CD4-positive, alpha-beta T cell treated with Interleukin-10 for 1 hour (primary cell): ENCODE measurements at places on chromosomes 12 and 14.
A peak's percentile ranks its signal among the peaks of the same experiment; 100 is the strongest.

DNA sequence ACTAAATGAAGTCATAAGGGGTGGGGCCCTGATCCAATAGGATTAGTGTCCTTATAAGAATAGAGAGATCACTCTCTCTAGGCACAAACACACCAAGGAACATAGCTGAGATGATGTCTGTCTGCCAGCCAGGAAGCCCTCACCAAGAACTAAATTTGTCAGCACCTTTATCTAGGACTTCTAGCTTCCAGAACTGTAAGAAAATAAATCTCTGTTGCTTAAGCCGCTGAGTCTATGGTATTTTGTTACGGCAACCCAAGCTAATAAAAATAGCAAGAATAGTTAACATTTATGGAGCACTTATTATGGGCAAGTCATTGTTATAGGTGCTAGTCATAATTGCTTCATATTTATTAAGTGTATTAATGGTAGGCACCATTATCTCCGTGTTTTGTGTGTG lies 249.6 kb downstream of the MSRB3 start:
- no peak for DNase-seq

- DNase-seq, result peak; percentile 36
Observed at GRCh38 chr14:21505012-21505553, 6.1 kb downstream of the METTL3 start.

- no peak for DNase-seq
Observed at GRCh38 chr12:13177906-13178305, 18.6 kb upstream of the EMP1 start.

- DNase-seq, result no peak
Observed at GRCh38 chr12:121516437-121517011, 64.3 kb downstream of the KDM2B start.

GRCh38 chr14:105216490-105217247 lies 31.7 kb upstream of the BTBD6 start:
- DNase-seq, result no peak

DNA sequence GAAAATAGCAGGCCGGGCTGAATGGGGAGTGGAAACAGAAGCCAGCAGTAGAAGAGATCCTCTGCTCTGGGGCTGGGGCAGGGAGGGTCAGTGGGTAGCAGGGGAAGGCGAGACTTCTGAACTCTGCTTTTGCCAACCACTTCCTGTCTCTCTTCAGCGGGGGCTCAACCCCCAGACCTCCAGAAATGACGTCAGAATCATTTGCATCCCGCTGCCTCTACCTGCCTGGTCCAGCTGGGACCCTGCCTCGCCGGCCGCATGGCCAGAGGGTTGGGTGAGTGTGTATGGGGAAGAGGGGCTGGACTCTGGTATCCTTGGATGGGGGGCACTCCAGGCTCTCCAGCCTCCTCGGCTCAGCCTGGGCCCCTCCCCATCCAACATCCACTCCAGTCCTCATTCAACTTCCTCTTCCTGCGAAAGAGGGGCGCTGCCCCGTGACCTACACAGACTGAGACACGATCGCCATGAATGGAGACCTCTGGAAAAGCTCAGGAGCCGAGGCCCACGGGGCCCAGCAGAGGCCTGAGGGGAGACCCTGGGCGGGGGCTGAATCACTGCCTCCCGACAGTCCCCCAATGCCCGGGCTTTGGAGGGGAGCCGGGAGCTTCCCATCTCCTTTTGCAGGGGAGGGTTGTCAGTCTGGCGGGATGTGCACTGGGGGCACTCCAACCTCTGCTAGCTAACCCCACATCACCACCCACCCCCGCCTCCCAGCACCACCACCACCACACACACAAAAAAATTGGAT lies 458 bp upstream of the HOXC4 start:
- peak; percentile 42 for DNase-seq

- no peak for DNase-seq
Observed at GRCh38 chr12:132518354-132518992, 28.5 kb downstream of the FBRSL1 start.

GRCh38 chr14:99590746-99591555 lies 13.1 kb downstream of the CCDC85C start:
- DNase-seq, result no peak

- no peak for DNase-seq
Observed at GRCh38 chr12:72511498-72511897, 239.3 kb downstream of the TRHDE start.

DNA sequence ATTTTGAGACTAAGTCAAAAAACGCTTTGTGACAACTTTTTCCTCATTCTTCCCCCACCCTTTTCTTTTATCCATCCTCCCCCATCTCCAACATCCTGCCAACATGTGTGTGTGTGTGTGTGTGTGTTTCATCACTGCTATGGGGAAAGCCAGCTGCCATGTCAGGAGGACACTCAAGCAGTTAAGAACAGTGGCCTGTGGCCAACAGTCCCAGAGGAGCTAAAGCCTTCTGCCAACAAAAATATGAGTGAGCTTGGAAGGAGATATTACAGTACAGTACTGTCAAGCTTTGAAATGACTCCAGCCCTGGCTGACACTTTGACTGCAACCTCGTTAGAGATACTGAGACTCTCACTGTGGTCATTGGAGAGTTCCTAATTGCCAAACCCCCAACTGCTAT lies 5.0 kb upstream of the CSRP2 start:
- DNase-seq, result no peak

DNA sequence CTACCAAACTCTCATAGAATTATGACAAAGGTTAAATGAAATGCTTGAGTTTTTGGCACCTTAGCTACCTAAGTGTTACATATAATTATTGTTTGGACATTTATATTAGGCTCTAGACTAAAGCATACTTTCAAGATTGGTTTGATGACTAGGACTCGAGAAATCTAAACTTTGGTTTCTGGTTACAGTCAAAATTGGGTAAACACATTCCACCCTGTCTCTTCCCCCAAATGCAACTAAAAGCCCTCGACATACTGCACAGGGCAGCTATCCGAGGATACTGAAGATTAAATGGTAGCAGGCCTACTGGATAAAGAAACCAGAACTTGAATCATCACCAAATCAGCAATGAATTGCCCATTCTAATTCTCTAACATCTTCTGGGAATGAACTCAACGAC lies 369.1 kb downstream of the PRKD1 start:
- no peak for DNase-seq

DNA sequence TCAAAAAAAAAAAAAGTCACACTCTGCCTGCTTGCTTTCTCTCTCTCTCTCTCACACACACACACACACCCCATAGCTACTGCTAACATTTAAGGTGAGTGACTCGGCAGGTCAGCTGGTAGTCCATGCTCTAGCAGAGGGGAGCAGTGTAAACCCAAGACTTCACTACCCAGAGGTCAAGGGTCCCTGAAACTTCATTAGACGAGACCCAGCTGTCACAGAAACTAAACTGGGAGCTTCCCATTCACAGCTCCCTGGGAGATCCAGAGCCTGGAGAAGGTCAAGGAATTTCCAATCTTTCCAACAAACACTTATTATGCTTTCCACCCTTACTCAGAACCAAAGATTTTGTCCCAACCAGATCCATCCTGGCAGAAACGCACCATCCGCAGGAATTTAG lies 33.2 kb downstream of the CKAP4 start:
- DNase-seq, result no peak

DNA sequence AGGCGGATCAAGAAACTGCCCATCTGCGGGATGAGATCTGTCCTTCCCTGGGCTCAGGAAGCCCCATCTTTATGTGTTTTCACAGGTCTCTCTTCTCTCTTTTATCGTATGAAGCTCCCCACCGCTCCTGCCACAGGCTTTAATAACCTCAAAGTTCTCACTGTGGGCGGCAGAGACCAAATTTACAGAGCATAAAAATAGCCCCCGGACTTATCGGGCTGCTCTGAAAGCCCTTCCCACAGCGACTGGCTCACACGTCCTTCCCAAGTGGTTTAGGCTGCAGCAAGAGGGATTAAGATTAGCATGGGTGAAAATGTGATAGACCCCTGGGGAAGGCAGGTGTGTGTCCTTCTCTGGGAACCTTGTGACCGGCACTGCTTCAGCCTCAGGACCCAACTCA lies 47.8 kb downstream of the TESC start:
- peak; percentile 8 for DNase-seq

GRCh38 chr12:101671157-101671791 lies 26.2 kb upstream of the CHPT1 start:
- DNase-seq, result peak; percentile 44

DNA sequence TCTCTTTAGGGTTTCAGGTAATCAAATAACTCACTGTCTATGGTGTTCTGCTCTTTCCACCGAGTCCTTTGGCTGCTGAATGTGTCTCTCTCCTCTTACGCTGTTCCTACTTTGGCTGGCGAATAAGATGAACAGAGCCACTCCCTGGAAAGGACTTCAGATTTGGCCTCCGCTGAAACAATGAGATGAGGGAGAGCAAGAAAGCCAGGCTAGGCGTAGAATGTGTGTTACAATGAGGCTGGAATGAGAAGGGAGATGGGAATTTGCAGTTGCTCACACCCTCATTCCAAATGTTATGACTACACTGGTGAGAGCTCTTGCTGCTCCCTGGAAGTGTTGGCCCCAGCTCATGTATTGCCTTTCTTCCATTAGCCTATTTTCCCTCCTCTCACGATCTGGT lies at the start of gene MFAP5:
Gene MFAP5 (minus strand): TSS at position 234 of the 400 bp plus-strand sequence. CDS start 722 bp downstream, outside the sequence.
- DNase-seq, result no peak

DNA sequence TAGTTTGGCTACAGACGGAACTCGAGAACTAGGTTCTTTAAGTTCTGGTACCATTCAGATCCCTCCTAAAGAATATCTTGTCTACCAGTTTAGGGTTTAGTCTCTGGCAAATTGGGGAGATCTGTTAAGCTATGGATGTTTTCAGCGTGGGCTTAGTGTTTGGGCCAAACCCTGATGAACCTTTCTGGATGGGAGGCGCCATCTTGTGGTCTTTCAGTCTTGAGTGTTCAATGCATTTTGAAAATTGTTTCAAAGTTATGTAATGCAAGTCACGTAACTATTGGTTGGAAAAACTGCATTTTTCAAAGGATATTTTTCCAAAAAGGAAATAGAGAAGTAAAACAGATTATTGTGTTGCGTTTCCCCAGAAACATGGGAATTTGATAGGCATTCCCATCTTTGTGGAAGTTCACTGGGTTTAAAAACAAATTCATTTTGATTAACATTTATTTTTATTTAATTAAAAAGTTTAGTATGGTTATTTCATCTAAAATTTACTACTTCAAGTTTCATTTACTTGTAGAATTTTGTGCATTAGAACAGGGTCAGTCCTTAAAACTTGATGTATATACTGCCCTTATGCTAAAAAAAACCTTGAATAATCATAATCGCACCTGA lies 169.0 kb downstream of the PRIMA1 start:
- DNase-seq, result peak; percentile 8

DNA sequence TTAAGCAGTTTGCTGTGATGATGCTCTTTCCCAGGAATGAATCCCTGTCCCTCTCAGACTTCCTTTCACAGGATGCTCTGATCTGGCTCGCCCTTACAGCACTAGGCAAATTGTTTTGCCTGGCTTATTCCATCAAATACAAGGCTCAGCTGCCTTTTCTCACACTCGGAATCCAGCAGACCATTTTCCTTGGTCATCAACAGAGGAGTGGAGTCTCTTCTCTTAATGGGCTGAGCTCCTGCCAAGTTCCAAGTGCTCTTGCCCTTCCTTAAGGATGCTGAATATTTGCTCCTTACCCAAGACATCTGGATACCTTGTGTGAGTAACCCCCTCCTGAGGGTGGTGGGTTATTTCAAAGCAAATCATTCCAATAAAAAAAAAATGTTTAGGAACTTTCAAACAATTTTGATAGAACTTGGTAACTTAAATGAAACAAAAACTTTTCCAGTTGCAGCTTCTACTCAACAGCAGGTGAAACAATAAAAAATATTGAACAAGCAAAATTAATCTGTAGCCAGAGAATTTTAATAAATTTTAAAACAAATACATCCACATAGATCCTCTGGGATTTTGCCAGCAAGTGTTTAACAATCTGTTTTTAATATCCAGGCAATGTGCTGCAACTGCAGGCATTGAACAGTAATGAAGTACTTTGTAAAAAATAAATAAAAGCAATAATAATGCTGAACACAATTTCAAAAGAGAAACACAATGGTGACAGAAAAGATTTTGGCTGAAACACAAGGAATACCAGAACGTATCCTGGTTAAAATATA lies 264.0 kb upstream of the FAR2 start:
- DNase-seq, result no peak

DNA sequence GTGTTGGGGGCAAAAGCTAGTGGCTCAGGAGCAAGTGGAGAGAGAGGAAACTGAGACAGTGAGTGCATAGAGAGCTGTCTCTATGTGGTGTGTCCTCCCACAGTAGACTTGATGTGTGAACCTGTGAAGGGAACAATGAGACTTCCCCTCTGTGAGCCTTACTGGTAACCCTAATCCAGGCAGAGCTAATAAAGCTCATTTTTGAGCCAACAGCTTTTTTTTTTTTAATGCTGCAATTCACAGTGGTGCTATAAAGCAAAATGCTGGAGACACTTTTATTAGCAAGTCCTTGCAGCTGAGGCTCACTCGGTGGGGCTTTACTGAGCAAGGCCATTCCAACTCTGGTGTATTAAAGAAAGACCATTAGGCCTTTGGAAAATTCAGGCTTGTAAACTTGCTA lies 26.9 kb downstream of the FBXW8 start:
- DNase-seq, result no peak

DNA sequence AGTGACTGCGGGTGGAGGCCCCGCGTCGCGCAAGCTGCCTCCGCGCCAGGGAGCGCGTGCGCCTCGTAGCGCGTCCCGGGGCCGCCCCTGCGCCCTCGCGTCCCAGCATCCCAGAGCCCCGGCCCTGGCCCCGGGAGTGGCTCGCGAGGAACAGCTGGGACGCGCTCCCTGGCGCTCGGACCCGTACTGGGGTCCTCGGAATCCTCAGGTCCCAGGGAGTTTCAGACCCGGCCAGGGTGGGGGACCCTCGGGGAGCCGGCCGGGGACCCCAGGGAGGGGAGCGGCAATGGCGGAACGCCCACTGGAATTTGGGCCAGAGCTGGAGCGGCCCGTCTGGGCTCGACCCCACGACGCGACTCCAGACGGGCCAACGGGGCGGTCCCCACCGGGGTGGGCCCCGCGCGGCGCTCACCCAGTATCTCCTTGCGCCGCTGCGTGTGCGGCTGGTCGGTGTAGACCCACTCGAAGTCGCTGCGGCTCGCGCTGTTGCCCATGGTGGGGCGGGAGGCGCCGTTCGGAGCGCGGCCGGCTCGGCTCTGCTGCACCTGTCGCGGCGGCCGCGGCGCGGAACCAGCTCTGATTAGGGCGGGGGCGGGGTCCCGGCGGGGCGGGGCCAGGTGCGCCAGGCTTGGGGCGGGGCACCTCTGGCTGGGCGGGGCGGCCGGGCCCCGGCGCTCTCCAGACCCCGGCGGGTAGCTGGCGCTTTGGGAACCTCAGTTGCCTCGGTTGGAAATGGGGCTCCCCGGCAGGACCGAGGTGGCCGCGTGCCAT lies at the start of gene DEGS2:
Gene DEGS2 (minus strand): TSS at position 552 of the 771 bp plus-strand sequence. CDS start 58 bp downstream, at position 494.
- peak; percentile 62 for DNase-seq

GRCh38 chr12:80843969-80844368 lies 93.8 kb downstream of the LIN7A start:
- DNase-seq, result no peak

DNA sequence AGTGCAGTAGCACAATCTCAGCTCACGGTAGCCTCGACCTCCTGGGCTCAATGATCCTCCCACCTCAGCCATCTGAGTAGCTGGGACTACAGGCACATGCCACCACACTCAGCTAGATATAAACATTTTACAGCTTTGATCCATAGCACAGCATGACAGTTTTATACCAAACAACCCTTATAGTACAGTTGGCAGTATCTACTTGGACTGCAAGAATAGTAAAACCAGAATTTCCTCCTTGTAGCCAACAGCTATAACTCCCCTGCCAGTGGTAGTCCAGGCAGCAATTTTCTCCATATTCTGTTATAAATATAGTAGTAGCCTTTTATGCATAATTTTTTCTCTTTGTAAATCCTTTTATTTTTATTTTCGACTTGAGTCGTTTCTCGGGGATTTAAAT lies 317.0 kb downstream of the FUT8 start:
- DNase-seq, result no peak

GRCh38 chr14:85041618-85042017 lies 488.3 kb upstream of the FLRT2 start:
- no peak for DNase-seq
